Caco-2 (cell line): ENCODE measurements at places on chromosomes 1 and 21. TPM values are rescaled to one million over a fixed set of nuclear protein-coding genes. Genes with fewer than 3 reads are reported as not detected.

Gene VTCN1
- total RNA-seq, result 0.52 and 1.3 TPM in 2 replicates

Gene HAX1
- 135 and 138 TPM in 2 replicates for total RNA-seq

Gene KDF1
- total RNA-seq, result 13.5 and 14.1 TPM in 2 replicates

Gene DISC1
- total RNA-seq, result 13.5 TPM in 2 replicates

Gene OR6N1
- not detected in 2 replicates for total RNA-seq

Gene DMBX1
- 0.16 TPM in 1 of 2 replicates, not detected in the other for total RNA-seq

Gene SAMSN1
- not detected in 2 replicates for total RNA-seq

Gene EXO1
- total RNA-seq, result 18.5 and 19.6 TPM in 2 replicates

Gene LAMTOR5
- 104 and 106 TPM in 2 replicates for total RNA-seq

Gene ESRRG
- total RNA-seq, result 6.6 and 8.6 TPM in 2 replicates

Gene FAM163A
- total RNA-seq, result not detected in 2 replicates

Gene CFHR4
- total RNA-seq, result not detected in 2 replicates

Gene SLC35F3
- not detected in 2 replicates for total RNA-seq

Gene GBP1
- total RNA-seq, result 0.36 and 0.51 TPM in 2 replicates

Gene CRYAA
- not detected in 2 replicates for total RNA-seq

Gene C4BPA
- total RNA-seq, result 10.6 and 12.7 TPM in 2 replicates

Gene HMGB4
- not detected in 2 replicates for total RNA-seq

Gene KCNE1
- total RNA-seq, result 0.91 and 1.0 TPM in 2 replicates

Gene SLC9A1
- 28.9 and 31.0 TPM in 2 replicates for total RNA-seq

Gene FAM72A
- total RNA-seq, result 12.1 and 12.3 TPM in 2 replicates

Gene CHRNB2
- total RNA-seq, result 0.09 TPM in 1 of 2 replicates, not detected in the other

Gene CDC42BPA
- total RNA-seq, result 38.3 and 39.8 TPM in 2 replicates

Gene ELF3
- 116 and 126 TPM in 2 replicates for total RNA-seq

Gene LORICRIN
- not detected in 2 replicates for total RNA-seq

Gene TMEM69
- total RNA-seq, result 21.5 and 29.3 TPM in 2 replicates

Gene LY9
- not detected in 2 replicates for total RNA-seq

Gene DCDC2B
- not detected in 2 replicates for total RNA-seq

Gene FDPS
- 228 and 235 TPM in 2 replicates for total RNA-seq

Gene CFHR1
- not detected in 2 replicates for total RNA-seq

Gene COL9A2
- total RNA-seq, result 0.23 and 0.39 TPM in 2 replicates

Gene FAAH
- total RNA-seq, result 29.1 and 30.9 TPM in 2 replicates

Gene BRDT
- total RNA-seq, result not detected in 2 replicates

Gene LACTBL1
- total RNA-seq, result not detected in 2 replicates

Gene RPE65
- not detected in 2 replicates for total RNA-seq

Gene PDE9A
- total RNA-seq, result 9.7 and 10.5 TPM in 2 replicates
